ENCODE measurements at places on chromosomes 12 and 14.

GRCh38 chr12:54232790-54233189 lies 44.0 kb upstream of the SMUG1 start:
- no peak for DNase-seq

DNA sequence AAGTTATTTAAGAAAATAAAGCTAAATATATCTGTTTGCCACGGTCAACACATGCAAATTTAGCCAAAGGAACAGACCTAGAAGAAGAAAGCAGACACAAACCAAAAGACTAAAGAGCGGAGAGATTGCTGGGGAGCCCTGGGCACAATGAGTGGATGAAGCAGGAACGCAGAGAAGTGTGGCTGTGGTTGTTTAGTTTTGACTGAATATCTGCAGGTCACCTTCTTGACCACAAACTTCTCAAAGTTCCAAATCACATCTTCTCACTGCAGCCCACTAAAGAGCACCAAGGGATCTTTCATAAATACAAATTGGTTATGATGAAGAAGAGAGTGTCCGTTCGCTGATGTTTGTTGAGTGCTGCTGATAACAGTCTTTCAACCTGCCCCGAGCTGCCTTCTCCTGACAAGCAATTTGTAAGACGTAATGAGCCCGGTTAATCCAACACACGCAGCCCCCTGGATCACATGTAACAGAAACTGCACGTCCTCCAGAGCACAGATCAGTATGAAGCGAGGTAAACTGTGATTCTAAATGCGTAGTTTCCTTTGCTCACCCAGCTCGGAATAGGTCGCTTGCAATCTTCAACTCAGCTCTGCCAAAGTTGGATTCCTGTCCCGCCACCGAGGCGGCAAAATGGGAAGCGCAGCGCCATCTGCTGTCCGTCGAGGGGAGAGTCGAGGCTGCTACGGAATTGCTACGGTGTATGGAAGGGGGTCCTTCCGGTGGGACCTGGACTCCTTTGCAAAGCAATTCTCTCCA lies 120.8 kb downstream of the GXYLT1 start:
- DNase-seq: peak; percentile 52

DNA sequence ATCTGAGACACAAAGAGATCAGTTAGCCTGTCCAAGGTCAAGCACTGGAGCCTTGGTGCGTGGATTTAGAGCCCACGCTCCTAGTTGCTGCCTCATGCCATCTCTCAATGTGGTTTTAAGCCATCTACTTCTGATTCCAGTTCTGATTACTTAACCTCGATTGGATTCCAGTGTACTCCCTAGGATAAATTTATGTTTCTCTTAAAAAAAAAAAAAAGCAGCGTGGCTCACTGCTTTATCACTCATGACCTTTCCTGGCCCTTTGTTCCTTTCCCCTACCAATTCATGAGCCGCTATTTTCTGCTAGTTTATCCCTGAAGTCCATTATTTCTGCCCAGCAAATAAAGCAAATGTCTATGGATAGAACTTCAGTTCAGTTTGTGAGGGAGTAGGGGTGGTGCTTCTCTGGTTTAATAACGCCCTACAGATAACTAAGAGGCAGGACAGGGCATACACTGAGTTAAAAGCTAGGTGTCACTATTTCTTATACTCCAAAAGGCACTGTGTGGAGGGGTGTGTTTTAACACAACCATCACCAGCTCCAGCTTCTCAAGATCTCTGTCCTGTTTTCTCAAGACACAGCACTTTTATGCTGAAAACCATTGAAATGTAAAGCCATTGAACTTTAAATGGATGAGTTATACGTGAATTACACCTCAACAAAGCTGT lies 9.8 kb upstream of the PARP11 start:
- DNase-seq: no peak

- no peak for DNase-seq
Measured at GRCh38 chr12:69662764-69663163, 36.3 kb downstream of the BEST3 start.

DNA sequence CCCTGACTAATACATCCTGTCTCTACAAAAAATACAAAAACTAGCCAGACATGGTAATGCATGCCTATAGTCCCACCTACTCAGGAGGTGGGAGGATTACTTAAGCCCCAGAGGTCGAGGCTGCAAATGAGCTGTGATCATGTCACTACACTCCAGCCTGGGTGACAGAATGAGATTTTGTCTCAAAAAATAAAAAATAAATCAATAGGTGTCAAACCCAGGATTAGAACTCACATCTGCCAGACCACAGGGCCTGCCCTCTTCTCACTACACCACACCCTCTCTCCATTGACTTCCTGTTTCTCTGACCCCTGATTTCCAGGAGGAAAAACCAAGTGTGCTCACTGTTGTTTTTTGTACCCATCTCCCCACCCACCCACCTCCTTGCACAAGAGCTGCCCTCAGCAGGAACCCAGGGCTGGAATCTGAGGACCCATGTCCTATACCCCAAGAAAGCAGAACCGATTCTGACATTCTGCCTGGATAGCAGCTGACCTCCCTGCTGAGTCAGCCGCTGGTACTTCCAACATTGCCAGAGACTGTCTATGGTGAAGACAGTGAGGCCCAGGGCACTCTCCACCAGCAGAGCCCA lies 6.2 kb downstream of the CMKLR1 start:
- DNase-seq: no peak

- no peak for DNase-seq
Measured at GRCh38 chr12:1760566-1761382, 59.6 kb upstream of the LRTM2 start.

- DNase-seq: no peak
Measured at GRCh38 chr12:27344246-27344645, 11.6 kb downstream of the BMAL2 start.

DNA sequence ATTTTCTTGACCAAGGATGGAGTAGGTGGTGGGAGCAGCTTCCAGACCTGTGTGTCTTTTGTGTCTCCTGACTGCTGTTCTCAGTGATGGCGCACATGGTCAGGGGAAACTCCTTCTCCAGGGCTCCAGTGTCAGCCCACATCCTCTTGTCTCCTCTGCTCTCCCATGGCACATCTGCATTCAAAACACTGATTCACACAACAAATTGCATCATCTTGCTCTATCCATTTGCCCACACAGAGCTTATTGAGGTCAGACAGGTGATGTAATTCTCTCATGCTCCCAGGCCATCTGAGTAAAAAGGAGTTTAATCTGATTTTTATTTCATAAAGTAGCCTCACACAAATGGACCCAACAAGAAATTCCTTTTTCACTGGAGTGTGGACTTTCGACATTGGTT lies 21.8 kb upstream of the TMEM132C start:
- no peak for DNase-seq

DNA sequence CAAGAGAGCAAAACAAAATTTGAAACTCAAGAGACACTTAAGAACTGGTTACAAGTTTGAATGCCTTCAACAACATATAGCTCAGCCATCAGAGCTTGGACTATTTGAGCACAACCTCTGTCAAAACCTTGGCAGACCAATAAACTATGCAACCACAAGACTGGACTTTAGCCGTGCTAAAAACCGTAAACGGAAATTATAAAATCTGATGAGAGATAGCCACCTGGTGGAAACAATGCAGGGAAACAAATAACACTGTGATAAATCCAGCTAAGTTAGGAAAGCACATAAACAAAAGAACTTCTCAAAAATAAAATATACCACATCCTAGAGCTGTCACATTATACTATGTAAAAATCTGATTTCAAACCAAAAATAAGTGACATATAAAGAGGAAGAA lies 1074.2 kb upstream of the NOVA1 start:
- DNase-seq: no peak

- no peak for DNase-seq
Measured at GRCh38 chr14:54481695-54482094, 7.1 kb downstream of the GMFB start.

- DNase-seq: peak; percentile 98
Measured at GRCh38 chr12:53180220-53180930, at the start of the genes CSAD and ZNF740. Gene CSAD, minus strand, starts transcription at chr12:53180925. Its CDS starts 7,455 bp downstream, at chr12:53173470. Gene ZNF740, plus strand, starts transcription at chr12:53180722. Its CDS starts 1,262 bp downstream, at chr12:53181984.

GRCh38 chr14:22505309-22505696 lies 83.7 kb downstream of the DAD1 start:
- DNase-seq: no peak

DNA sequence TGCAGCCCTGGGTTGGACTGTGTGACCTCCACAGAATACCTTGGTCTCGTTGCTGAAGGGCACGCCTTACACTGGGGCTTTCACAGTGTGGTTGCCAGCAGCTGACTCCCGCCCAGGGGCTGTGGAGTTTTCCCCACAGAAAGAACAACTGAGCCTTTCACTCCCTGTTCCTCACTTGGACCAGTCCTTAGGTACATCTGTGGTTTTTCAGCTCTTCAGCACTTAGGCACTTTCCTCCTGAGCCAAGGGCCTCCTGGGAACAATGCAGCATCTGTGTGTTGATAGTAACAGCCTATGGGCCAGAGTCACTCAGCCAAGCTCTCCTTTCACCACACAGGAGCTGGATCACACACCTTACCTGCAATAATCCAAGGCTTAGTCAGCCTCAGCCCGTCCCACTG lies 25.0 kb downstream of the ERP27 start:
- DNase-seq: no peak

GRCh38 chr12:70840656-70841350 lies 79.7 kb downstream of the PTPRR start:
- DNase-seq: no peak

GRCh38 chr14:35221462-35221861 lies 70.7 kb upstream of the PSMA6 start:
- no peak for DNase-seq

DNA sequence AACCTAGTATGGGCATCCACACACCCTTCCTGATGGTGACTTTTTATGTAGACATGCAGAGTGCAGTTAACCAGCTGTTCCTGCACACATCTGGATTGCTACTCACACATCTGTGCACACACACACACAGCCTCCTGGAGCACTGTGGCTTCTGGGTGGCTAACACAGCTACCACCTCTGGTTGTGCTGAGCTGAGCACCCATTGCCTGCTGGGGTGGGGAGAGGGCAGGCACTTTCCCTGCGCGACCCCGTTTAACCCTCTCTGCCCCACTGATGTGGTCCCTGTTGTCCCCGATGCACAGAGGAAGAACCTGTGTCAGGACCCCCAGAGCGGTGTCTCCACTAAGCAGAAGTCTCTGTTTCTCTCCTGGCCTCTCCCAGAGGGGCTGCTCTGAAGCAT lies 14.4 kb upstream of the SERPINA3 start:
- DNase-seq: no peak

Measured in stimulated activated CD4-positive, alpha-beta T cell treated with anti-CD3 and anti-CD28 coated beads, TNF-alpha, amount 100 ng/mL, for 24 hours (primary cell).